ENCODE measurements at places on chromosomes 2 and 18. TPM values are rescaled to one million over a fixed set of nuclear protein-coding genes. Genes with fewer than 3 reads are reported as not detected.

Gene CSRNP3
- polyA plus RNA-seq = 11.2 TPM

Gene CFC1
- polyA plus RNA-seq = not detected

Gene FAM237A
- polyA plus RNA-seq = not detected

Gene HYCC2
- 6.9 TPM for polyA plus RNA-seq

Gene RAX
- not detected for polyA plus RNA-seq

Gene SLC23A3
- polyA plus RNA-seq = 1.1 TPM

Gene GPR55
- polyA plus RNA-seq = not detected

Gene TMEM37
- 11.1 TPM for polyA plus RNA-seq

Gene ANKRD30BL
- polyA plus RNA-seq = 0.08 TPM

Gene CCDC68
- polyA plus RNA-seq = 0.35 TPM

Gene RGPD4
- polyA plus RNA-seq = not detected

Gene ABI2
- polyA plus RNA-seq = 35.3 TPM

Gene SCRN3
- 32.6 TPM for polyA plus RNA-seq

Gene SOWAHC
- polyA plus RNA-seq = 6.5 TPM

Gene FAM124B
- 7.0 TPM for polyA plus RNA-seq

Gene HTR2B
- 0.35 TPM for polyA plus RNA-seq

Gene PTPRN
- polyA plus RNA-seq = 0.12 TPM

Gene TUBA4B
- polyA plus RNA-seq = 0.31 TPM

Gene ACMSD
- polyA plus RNA-seq = 0.34 TPM

Gene DLX2
- not detected for polyA plus RNA-seq

Gene ANKRD62
- polyA plus RNA-seq = not detected

Gene RAD51AP2
- polyA plus RNA-seq = 0.25 TPM

Gene IL18R1
- 0.50 TPM for polyA plus RNA-seq

Gene KLHL29
- polyA plus RNA-seq = 7.6 TPM

Gene GAL3ST2
- polyA plus RNA-seq = not detected

Gene PROC
- polyA plus RNA-seq = 0.93 TPM

Gene RNF152
- polyA plus RNA-seq = 5.5 TPM

Gene DOK6
- 2.9 TPM for polyA plus RNA-seq

Gene TGFA
- polyA plus RNA-seq = 0.57 TPM

Gene SLC4A5
- 2.9 TPM for polyA plus RNA-seq

Gene C2orf78
- not detected for polyA plus RNA-seq

Gene GNAL
- polyA plus RNA-seq = 2.3 TPM

Gene DUSP2
- polyA plus RNA-seq = 3.6 TPM

Gene MAP4K4
- polyA plus RNA-seq = 152 TPM

Gene MYCN
- 6.3 TPM for polyA plus RNA-seq

Gene HOXD12
- not detected for polyA plus RNA-seq

All from hindlimb muscle (tissue), 1 donor.